GM18507 (cell line): ENCODE measurements at places on chromosomes 3 and 15.

DNA sequence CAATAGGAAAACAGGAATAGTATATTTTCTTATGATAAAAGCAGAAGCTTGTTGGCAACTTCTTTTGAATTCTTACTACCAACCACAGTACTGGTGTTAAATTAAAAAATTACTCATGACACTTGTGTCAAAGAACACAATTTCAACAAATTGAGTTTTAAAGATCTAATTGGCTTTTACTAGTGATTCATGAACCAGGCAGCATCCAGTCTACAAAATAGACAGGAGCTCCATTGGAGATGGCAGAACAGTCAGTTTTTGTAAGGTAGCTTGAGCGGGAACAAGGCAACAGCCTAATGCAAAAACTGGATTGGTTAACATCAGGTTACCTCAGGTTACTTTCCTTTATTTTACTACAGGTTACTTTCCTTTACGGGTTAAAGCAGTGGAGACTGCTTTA lies 181.3 kb upstream of the THBS1 start:
- no peak for DNase-seq

GRCh38 chr3:157487339-157487738 lies 15.9 kb downstream of the VEPH1 start:
- DNase-seq: no peak

- DNase-seq: no peak
These were observed 880.1 kb upstream of the NR2F2 start for GRCh38 chr15:95450413-95450812.

DNA sequence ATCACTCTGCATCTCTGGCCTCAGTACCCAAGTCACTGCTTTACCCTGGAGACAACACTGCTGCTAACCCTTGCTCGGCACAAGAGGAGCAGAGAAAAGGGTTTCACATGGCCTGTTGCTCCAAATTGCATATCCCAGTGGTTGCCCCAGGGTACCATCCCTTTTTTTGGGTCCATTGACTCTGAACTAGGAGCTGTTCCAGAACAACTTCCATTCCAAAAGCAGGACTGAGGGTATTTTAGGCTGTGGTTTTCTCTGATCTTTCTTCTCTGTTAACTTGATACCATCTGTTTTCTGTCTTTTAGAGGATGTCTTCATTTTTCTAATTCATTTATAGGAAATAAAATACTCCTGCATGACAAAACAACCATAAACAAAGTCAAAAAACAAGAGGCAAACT lies 17.3 kb upstream of the RYK start:
- DNase-seq: no peak

GRCh38 chr15:52114261-52115055 lies 1.9 kb upstream of the BCL2L10 start:
- DNase-seq: no peak

DNA sequence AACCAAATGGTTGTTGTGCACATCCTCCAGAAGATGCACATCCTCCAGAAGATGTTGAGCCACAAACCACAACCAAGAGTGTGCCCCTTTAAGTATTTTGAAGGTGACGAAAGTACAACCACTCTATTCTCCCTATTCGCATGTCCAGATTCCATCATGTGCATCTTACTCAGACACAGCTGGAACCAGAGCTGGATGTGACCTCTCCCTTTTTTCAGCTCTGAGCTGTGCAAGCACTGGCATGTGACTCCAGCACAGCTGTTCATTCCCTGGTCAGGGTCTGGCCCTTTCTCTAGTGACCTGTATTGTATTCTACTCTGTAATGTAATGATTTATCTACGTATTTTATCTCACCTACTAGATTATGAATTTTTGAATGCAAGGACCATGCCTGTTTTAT lies 29.3 kb upstream of the DLG1 start:
- no peak for DNase-seq
